Body of pancreas (tissue), 4 donors: ENCODE measurements at places on chromosomes 16 and 17. TPM values are rescaled to one million over a fixed set of nuclear protein-coding genes. Genes with fewer than 3 reads are reported as not detected.

The AOC3 gene
- total RNA-seq: 55.7 TPM

The ZNF597 gene
- 2.3 TPM for total RNA-seq

The EFNB3 gene
- 0.78 TPM for total RNA-seq

The MYO1D gene
- 21.4 TPM for total RNA-seq

The FOXF1 gene
- total RNA-seq: 0.52 TPM

The ZPBP2 gene
- total RNA-seq: not detected

- peak; percentile 5 for DNase-seq
- no peaks in the 10 kb centered on the region for H3K27me3 ChIP-seq
- H3K36me3 ChIP-seq: no peaks in the 10 kb centered on the region
- H3K4me3 ChIP-seq: no peak overlapping the region
- H3K4me1 ChIP-seq: peaks cover 2% of the 10 kb centered on the region
- no peak overlapping the region for H3K27ac ChIP-seq
These were observed 6.3 kb upstream of the MAPK7 start for GRCh38 chr17:19372011-19372370.

DNA sequence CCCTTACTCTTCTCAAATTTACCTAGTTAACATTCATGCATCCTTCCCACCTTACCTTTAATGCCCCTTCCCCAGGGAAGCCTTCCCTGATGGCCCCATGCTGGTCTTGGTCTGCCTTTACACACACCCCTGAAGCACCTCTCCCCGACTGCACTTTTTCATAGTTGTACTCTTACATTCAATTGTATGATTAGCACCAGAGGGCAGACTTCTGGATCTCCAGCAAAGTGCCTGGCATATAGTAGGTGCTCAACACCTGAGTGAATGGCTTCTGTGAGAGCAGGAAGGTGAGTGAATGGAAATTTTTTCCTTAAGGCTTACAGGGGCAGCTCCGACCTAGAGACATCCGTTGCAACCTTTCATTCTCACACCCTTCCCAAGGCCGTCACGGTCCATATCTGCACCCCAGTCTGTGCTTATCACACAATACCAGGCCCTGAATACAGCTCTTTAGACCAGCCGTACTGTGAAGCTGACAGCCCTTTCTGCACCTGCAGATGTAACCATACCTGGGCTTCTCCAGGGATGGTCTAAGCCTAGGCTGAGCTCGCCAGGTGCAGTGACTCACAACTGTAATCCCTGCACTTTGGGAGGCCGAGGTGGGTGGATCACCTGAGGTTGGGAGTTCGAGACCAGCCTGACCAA lies 4.4 kb downstream of the PGAP3 start:
- H3K27me3 ChIP-seq: no peaks in the 10 kb centered on the region
- H3K4me1 ChIP-seq: peaks cover 13% of the 10 kb centered on the region
- no peak for DNase-seq
- H3K36me3 ChIP-seq: no peaks in the 10 kb centered on the region
- no peak overlapping the region for H3K27ac ChIP-seq

DNA sequence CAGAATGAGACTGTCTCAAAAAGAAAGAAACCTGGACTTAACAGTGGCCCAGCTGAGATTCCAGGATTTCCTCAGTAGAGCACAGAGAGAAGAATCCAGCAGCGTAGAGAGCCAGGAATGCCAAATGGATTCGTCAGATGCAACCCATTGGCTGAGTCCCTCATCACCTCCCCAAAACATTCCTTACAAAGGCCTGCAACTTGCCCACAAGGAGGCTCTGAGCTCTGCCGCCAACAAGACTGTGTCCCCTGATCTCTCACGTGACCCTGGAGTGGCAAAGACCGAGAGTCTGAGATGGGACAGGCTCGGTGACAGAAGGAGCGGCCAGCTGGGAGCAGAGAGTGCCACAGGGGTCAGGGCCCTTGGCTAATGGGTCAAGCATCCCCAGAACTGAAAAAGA lies 6.9 kb upstream of the CHMP6 start:
- H3K27me3 ChIP-seq: no peaks in the 10 kb centered on the region
- no peaks in the 10 kb centered on the region for H3K36me3 ChIP-seq
- H3K27ac ChIP-seq: no peak overlapping the region

DNA sequence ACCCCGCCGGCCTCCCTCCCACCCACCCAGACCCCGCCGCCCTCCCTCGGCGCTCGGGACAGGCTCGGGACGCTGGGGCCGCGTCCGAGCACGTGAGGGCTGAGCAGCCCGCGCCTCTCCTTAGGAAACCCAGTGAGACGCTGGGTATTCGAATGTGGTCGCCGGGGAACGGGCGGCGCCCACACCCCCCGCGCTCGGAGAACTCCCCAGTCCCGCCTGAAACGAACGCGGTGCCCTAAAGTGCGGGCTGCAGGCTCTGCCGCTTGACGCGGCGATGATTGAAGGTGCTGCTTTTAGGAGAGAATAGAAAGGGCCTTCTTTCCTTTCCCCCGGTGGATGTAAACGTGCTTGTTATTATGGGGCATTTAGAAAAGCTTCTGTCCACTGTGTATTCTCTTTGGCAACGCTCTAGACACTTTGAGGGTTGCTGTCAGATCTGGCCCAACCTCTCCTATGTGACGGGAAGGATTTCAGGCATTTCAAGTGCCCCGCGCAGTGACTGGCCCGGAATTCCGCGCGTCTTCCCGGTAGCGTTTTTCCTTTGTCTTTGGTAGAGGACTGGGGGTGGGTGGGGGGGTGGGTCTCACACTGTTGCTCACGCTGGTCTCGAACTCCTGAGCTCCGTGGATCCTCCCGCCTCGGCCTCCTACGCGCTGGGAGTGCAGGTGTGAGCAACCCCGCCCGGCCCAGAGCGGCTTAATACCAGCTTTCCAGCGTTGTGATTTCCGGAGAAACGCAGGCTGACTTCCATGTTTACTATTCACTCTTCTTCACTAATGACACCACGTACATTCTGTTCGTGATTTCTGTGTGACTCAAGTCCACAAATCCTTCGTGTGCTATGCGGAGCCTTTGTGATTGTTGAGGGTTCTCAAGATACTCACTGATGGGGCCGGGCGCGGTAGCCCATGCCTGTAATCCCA lies 21.8 kb upstream of the FOXK2 start:
- DNase-seq: peak; percentile 62
- H3K4me3 ChIP-seq: peak overlapping the region; percentile 38
- H3K4me1 ChIP-seq: peaks cover 19% of the 10 kb centered on the region
- peak overlapping the region; percentile 68 for H3K27ac ChIP-seq
- H3K36me3 ChIP-seq: no peaks in the 10 kb centered on the region

DNA sequence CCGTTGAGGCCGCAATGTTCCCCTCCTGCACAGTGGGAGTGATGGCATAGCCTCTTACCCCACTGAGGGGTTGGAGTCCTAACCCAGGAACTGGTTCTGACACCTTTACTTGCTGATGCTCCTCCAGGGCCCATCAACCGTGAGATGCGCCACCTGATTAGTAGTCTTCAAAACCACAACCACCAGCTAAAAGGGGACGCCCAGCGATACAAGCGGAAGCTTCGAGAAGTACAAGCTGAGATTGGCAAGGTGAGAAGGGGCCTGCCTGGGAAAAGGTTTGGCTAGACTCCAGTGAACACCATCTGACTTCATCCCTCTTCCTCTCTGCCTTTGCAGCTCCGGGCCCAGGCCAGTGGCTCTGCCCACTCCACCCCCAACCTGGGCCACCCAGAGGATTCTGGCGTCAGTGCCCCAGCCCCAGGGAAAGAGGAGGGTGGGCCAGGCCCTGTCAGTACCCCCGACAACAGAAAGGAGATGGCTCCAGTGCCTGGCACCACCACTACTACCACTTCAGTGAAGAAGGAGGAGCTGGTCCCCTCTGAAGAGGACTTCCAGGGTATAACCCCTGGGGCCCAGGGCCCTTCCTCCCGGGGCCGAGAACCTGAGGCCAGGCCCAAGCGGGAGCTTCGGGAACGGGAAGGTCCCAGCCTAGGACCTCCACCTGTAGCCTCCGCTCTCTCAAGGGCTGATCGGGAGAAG lies 5.8 kb downstream of the RNF40 start:
- H3K4me3 ChIP-seq: no peak overlapping the region
- DNase-seq: no peak
- no peak overlapping the region for H3K27ac ChIP-seq
- H3K27me3 ChIP-seq: no peaks in the 10 kb centered on the region
- H3K4me1 ChIP-seq: peaks cover 13% of the 10 kb centered on the region

GRCh38 chr17:38598995-38599394 lies 6.8 kb downstream of the SRCIN1 start:
- H3K27me3 ChIP-seq: no peaks in the 10 kb centered on the region
- no peak overlapping the region for H3K4me3 ChIP-seq
- DNase-seq: no peak
- no peak overlapping the region for H3K27ac ChIP-seq
- no peaks in the 10 kb centered on the region for H3K36me3 ChIP-seq

DNA sequence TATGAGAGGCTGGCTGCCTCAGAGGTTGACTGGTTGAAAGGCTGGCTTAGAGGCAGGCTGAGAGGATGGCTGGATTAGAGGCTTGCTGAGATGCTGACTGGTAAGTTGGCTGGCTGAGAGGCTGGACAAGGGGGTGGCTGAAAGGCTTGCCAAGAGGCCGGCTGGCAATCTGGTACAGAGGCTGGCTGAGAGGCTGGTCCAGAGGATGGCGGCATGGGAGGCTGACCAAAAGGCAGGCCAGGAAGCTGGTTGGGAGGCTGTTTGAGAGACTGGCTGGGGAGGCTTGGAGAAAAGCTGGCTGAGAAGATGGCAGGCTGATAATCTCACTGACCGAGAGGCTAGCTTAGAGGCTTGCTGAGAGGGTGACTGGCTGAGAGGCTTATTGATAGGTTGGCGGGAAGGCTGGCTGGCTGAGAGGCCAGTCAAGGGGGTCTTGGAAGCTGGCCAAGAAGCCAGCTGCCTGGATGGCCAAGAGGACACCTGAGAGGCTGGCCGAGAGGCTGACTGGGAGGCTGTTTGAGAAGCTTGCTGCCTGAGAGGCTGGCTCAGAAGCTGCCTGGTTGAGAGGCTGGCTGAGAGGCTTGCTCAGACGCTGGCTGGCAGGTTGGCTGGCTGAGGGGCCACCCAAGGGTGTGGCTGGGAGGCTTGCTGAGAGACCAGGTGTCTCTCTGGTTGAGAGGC lies 34.2 kb upstream of the ACSM2B start:
- H3K27me3 ChIP-seq: no peaks in the 10 kb centered on the region

GRCh38 chr17:50283246-50283645 lies 9.0 kb downstream of the TMEM92 start:
- no peak overlapping the region for H3K27ac ChIP-seq
- H3K4me3 ChIP-seq: no peak overlapping the region
- H3K27me3 ChIP-seq: no peaks in the 10 kb centered on the region
- DNase-seq: no peak
- no peaks in the 10 kb centered on the region for H3K4me1 ChIP-seq

DNA sequence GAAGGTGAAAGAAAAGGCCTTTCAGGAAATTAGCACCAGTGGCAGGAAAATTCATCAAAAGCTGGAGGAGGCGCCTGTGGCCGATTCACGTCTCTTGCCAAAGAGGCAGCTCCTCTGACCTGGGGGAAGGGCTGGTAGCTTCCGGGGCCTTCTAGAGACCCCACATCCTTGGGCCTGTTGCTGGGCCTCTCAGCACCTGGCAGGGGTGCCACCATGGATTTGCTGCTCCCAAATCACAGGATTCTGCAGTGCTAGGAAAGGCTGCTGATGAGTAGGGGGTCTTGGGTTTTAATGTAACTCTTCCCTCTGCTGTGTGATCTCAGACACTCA lies 11.6 kb upstream of the CBFB start:
- H3K27me3 ChIP-seq: no peaks in the 10 kb centered on the region
- peaks cover 21% of the 10 kb centered on the region for H3K4me1 ChIP-seq
- no peak overlapping the region for H3K4me3 ChIP-seq
- H3K27ac ChIP-seq: no peak overlapping the region
- DNase-seq: no peak

GRCh38 chr17:39110435-39111136 lies 40.9 kb downstream of the PLXDC1 start:
- H3K27me3 ChIP-seq: no peaks in the 10 kb centered on the region
- H3K4me1 ChIP-seq: peaks cover 14% of the 10 kb centered on the region
- peak; percentile 68 for DNase-seq
- H3K4me3 ChIP-seq: no peak overlapping the region
- H3K36me3 ChIP-seq: no peaks in the 10 kb centered on the region

DNA sequence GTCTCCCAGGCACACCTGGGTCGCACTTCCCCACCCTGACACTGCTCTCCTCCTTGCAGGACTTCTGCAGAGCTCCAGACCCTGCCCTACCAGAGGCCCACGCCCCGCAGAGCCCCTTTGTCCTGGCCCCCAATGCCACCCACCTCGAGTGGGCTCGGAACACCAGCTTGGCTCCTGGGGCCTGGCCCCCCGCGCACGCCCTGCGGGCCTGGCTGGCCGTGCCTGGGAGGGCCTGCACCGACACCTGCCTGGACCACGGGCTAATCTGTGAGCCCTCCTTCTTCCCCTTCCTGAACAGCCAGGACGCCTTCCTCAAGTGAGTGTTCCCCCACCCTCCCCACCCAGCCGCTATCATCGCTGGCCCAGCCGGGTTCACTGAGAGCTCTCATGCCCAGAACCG lies 79.6 kb downstream of the MGAT5B start:
- no peaks in the 10 kb centered on the region for H3K36me3 ChIP-seq
- no peak overlapping the region for H3K4me3 ChIP-seq
- H3K27me3 ChIP-seq: no peaks in the 10 kb centered on the region
- no peaks in the 10 kb centered on the region for H3K4me1 ChIP-seq

DNA sequence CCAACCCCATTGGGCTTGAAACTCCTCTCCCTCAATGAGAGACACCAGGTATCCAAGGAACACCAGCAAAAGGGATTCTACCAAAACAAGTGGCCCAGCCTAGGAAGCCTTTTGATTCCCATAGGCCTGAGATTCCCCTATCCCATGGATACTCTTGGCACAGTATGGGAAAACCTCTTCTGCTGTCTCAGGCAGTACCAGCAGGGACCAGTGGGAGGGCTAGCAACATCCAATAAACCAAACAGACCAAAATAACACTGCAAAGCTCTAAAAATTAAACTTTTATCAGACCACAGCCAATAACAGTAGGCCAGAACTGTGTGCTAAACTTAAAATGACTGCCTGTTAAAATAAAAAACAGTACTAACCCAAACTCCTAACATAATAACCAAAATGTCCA lies 153.9 kb upstream of the CES5A start:
- H3K4me1 ChIP-seq: no peaks in the 10 kb centered on the region
- no peak for DNase-seq
- no peaks in the 10 kb centered on the region for H3K36me3 ChIP-seq
- H3K27me3 ChIP-seq: no peaks in the 10 kb centered on the region
- no peak overlapping the region for H3K27ac ChIP-seq

DNA sequence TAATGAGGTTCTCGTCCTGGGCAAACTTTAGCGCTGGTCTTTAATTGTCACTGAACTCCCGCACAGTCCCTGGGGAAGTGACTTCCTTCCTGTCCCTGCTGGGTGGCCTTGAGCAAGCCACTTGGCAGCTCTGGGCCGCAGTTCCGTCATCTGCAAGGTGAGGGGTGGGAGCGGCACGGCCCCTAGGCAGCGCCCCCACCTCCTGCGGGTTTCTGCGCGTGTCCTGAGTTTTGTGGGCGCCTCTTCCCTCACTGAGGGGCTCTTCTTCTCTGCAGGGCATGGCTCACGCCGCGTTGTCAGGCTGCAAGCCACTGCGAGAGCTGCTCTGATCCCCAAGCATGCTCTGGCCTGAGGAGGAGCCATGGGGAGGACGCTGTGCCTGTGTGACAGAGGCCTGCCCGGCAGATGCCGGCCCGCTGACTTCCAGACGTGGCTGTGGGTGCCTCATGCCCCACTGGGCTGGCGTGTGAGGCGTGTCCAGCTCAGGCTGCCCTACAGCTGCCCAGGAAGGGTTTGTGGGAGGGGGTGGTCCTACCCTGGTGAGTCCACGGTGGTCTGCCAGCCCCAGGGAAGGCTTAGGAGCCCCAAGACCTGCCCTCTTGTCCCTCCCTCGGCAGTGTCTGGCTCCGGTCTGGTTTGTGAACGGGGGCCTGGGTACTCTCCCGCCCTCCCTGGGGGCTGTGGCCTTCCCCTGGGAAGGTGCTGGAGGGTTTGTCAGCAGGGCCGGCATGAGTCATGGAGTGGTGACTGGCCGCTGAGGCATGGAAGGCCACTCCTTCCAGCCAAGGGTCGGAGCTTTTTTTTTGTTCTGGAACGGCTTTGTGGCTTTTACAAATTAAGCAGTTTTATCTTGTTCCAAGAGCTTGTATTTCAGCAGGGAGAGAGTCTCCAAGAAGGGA lies 182.0 kb downstream of the SEC14L1 start:
- no peaks in the 10 kb centered on the region for H3K36me3 ChIP-seq
- peak overlapping the region; percentile 69 for H3K27ac ChIP-seq
- H3K4me3 ChIP-seq: no peak overlapping the region
